ENCODE measurements at places on chromosomes 7 and 10.

DNA sequence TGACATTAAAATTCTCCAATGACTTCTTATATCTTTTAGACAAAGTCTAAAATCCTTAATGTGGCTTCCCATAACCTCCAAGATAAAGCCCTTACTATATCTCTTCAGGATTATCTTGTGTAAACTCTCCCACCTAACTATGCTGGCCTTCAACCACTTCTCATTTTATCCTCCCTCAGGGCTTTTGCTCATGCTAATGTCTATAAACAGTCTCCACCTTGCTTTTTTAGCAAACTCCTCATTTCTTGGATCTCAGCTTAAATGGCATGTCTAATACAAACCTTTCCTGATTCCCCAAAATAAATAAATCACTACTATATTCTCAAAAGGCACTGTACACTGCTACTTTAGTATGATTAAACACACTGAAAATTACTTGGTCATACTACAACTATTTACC lies 181.2 kb downstream of the LRRN3 start:
- DNase-seq: no peak

DNA sequence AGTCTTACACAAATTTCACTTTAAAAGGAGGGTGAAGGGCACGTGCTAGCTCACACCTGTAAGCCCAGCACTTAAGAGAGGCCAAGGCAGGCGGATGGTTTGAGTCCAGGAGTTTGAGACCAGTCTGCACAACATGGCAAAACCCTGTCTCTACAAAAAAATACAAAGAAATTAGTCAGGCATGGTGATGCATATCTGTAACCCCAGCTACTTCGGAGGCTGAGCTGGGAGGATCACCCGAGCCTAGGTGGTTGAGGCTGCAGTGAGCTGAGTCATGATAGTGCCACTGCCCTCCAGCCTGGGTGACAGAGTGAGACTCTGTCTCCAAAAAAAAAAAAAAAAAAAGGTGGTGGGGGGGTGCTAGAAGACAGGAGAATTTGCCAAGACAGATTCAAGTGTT lies 237.3 kb upstream of the KLF14 start:
- DNase-seq: peak; percentile 53

DNA sequence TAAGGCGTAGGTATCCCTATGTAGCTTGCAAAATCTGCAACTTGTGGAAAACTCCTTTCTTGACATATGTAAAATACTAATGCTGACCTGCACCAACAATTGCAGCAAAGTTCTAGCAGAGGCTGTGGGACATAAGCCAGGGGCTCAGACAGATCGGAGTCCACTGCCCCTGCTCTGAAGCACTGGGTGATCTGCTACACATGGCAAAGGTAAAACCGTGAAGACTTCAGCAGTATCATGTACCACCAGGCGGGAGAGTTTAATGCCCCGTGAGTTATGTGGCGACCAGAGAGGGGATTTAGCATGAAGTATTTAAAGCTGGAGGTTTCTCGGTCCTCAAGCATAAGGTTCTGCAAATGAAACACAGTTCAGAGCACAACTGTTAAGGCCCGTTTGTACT lies 76.4 kb downstream of the ABCC2 start:
- DNase-seq: no peak

DNA sequence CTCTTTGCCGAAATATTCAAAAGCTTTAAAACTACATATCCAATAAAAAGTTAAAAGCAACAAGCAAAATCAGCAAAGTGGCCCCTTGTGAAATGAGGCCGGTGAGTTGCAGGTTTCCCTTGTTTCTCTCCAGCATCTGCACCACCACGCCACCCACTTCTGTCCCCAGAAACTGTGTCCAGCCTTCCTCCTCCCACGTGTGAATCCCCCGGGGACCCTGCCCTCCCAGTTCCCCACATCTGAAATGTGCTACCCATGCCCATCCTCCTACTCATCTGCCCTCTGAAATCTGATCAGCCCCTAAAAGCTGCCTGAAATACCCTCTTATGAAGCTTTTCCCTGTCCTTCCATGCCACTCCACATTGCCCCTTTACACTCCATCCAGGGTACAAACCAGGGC lies 3.8 kb downstream of the ALOX5 start:
- DNase-seq: no peak

DNA sequence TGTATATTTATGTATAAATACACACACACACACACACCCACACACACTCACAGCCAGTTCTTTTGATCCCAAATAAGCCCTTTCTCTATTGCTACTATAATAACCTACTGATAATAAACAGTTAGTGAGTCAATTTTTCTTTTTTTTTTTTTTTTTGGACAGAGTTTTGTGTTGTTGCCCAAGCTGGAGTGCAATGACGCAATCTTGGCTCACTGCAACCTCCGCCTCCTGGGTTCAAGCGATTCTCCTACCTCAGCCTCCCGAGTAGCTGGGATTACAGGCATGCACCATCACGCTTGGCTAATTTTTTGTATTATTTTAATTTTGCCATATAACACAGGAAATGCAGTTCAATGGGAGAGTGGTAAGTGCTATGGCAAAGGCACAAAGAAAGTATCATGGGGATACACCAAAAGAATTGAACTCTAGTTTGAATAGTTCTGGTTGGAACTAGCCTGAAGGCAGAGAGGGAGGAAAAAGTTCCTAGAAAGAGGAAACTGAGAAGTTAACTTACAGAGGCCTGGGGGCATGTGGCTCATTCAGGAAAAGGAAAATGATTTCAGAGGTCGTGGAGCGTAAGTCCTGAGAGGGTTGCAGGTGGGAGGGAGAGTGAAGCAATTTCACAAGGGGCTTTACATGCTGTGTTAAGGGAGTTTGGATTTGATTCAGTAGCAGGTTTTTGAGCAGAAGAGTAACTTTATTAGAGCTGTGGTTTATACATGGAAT lies 44.4 kb upstream of the JCAD start:
- no peak for DNase-seq

Data from T-helper 2 cell (primary cell).